ENCODE measurements at places on chromosomes 3 and 15.

DNA sequence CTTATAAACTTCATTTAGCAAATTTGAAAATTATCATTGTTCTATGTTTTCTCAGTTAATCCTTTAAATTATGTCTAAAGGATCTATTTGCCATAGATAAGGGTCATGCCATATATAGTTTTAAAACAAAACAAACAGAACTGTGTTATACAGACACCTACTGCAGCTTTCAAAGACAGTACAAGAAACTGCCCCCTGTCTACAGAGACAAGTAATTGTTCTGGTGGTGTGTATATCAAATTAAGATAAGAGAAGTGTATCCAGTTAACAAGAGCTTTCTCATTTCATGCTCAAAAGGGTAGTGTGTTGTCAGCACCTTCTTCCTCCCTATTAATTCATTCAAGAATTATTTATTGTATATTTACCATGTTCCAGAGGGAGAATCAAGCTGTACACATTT is 201.2 kb downstream of the FMN1 start:
- no peak for DNase-seq

DNA sequence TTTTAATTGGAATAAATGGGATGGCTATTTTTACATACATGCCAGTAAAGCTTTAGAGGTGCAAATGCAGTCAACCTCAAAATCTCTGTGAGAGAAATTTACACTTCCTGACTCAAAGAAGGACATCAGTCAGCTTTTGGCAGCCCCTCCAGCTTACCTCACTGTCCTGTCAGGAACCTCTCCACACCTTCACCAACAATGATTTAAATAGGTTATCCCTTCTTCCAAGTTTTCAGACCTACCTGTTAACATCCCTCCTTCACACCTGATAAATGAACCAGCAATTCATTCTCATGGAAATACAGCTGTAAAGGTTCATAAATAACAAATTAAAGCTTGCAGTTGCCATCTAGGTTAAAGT is 286.1 kb downstream of the SHOX2 start:
- no peak for DNase-seq

DNA sequence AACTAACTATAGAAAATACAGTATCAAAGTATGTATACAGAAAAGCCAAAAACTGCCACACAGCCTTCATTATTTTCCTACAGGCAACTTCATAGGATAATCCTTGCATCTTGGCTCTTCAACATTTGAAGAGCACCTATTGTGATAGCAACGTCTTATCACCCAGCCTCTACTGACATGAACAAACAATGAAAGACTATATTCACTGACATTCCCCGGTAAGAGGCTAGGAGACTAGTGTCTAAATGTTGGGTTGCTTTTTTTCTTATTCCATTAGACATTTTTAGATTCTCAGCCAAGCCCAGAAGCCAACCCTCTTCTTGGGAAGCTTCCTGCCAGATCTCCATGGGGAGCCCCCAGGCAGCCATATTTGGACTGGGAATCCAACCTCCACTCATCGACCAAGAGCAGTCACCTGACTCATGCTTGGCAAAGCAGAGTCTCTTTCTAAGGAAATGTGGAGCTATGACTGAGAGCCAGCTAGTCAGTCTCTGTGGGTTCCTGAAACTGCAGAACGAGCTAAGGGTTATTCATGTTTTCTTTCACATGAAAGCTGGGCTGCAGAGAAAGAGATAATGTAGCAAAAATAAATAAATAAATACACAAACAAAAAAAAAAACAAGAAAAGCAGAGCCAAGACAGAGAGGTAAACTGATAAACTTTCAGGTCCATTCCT is 227.5 kb downstream of the MAGI1 start:
- DNase-seq = peak; percentile 53

DNA sequence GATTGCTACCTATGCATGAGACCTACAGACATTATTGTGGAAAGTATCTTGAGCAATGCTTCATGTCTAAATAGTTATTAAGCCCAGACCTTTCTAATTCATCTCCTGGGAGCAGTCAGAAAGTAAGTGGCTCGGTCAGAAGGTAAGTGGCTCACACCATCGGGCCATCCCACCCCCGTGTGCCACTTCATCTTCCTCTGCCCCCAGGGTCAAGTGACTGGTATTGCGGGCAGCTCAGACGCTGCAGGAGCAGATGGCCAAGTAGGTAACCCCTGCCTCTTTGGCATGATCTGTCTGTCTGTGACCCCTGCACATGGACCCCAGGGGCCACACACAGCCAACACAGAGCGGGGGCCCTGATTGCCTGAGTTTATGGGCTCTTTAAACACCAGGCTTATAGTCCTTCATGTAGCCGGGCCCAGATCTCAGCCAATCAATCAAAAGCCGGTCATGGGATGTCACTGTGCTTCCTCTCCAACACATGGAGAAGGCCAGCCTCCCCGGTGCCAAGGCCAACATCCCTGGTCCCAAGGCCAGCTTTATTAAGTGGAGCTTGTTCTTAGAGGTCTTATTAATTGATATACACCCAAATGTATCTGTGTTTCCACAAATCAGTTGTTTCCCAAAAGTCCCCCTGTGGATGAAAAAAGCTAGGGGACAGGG is 42.9 kb downstream of the LARP6 start:
- no peak for DNase-seq
